ENCODE measurements at places on chromosomes 4 and X.

- DNase-seq: no peak
Measured at GRCh38 chrX:14496674-14497073, 32.7 kb upstream of the GLRA2 start.

DNA sequence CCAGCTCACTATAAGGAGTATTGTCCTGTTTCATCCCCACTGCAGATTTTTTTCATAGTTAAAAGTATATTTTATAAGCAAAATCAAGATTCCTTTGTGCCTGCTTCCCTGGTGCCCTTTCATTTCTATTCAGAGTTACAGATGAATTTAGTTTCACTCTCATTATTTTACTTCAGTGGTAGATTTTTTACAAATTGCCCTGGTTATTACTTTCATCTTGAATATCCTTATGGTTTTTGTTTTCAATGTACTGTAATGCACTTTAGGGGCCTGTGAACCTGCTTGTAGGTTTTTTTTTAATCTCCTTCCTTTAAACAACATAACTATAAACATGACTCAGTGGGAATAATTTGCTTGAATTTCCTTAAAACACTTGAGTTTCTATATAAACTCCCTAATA, 126.8 kb downstream of the GPR143 start:
- no peak for DNase-seq

DNA sequence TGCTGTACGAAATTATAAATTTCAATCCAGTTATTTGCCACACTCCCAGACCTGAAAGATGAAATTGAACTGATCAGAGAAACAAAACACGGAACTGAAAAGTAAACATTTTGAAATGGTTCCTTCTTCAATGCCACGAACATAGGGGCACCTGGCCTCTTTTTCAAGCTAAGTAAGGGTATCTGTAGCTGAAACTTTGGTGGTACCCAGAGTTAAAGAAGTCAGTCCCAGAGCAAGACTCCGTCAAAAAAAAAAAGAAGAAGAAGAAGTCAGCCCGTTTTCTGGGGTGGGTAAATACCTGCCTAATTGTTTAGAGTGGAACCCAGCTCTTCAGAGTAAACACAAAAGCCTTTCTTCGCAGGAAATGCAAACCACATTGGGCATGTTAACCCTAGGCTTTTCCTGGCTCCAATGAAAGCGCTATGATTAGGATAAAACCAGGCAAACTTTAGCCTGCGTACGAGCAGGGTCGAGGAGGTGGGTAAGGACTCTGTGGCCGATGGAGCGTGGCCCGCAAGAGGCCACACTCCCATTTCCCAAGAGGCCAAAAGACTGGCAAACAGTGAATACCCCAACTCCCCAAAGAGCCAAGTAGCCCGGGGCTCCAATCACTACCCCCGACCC, 1.3 kb downstream of the ANTXR2 start:
- no peak for DNase-seq

- DNase-seq: peak; percentile 11
Measured at GRCh38 chrX:82748906-82749505, 759.1 kb upstream of the POU3F4 start.

DNA sequence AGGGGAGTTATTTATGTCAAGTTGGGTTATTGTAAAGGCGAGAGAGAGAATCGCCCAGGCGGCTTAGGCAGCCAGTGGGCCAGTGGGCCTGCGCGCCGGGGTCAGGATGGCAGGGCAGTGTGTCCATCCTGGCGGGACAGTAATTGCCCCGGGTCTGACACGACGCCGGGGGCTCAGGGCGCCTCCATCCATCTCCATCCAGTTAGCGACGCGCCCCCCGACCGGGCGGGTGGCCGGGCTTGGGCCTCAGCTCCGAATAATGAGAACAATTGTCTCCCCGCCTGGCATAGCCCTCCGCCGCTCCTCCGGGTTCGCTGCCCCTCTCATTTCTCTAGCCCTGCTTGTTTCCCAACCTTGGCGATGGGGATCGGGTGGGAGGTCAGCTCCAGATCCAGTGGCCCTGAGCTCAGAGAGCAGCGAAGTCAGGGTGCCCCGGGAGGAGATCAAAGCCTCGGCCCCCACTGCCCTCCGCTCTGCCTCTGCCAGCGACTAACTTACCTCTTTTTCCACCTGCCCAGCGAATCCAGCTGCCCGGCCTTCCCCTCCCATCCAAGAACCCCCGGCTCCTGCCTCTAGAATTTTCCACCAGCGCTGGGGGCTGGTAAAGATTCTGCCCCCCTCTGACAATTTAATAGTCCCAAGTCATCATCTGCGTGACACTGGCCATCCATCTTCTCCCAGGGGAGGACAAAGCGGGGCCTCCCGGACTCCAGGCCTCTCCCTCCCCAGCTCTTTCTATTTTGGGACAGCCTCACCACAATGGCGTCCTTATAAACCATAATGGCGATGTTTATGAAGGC, 56.9 kb upstream of the TMEM33 start:
- no peak for DNase-seq

- DNase-seq: no peak
Measured at GRCh38 chr4:74402692-74403456, 37.9 kb downstream of the EREG start.

DNA sequence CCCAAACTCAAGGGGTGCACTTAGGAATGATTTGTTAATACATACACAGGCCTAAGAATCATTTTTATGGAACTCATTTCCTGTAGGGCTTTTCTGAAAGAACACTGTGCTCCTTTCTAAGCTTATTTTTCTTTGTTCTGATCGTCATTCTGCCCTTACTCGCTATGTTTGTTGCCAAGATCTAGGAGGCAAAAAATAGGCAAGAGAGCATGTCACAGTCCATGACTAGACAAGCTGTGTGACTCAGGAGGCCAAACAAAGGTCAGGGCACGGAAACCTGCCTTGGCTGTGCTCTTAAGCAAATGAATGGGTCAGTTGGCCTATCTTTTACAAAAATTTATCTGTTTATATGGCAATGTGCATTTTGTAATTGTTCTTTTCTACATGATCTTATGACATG, 42.5 kb upstream of the C1GALT1C1 start:
- peak; percentile 79 for DNase-seq

DNA sequence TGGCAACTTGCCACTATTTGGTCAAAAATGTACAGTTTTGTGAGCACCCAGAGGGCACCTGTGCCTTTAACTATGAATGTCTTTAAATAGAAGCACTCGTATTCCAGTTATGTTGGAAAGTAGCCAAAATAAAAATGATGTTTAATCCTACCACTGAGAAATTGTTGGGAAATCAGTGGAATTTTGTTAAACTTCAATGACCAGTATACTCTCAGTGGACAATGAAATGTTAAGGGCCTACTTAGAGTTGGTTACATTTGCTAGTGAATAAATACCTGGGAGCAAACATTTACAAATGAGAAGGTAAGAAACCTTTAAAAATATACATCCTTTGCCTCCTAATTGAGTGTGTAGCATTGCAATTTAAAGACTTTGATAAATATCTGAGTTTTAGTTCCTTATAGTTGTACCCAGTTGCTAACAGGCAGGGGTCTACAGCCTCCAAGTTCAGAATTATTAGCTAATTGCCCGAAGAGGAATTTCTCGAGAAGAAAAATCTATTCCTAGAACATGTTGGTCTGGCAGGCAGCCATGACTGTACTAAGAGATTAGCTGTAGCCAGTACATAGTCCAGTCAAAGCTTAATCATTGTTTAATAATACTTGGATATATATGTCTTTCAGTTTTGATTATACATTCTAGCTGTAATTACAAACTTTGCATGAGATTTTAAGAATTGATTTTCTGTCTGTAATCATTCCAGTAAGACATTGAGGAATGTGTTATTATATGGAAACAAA, 93.2 kb downstream of the IL1RAPL2 start:
- DNase-seq: no peak

DNA sequence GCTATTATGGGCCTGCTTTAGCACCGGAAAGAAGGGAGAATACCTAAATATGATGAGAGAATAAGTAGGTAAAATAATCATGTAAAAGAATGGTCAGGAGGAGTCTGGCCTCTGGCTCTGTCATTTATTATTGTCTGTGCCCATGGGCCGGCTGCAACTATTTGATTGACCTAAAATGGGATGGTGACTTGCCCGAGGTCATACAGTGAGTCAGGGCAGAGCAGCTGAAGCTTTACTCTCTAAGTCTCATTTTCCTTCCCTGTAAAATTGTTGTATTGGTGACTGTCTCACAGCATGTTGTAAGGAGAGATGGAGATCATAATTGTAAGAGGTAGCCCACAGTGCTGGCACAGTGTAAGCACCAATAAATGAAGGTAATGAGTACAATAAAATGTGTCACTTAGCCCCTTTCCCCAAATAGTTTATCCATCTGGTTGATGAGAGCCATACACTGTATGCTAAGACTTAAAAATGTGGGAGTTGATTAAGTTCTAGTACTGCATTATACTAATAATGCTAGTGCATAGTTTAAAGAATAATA, 39.6 kb downstream of the RUFY3 start:
- DNase-seq: peak; percentile 9

- peak; percentile 26 for DNase-seq
Measured at GRCh38 chr4:118400356-118400755, 47.6 kb upstream of the PRSS12 start.

GRCh38 chr4:153335665-153336064, 8.8 kb upstream of the MND1 start:
- DNase-seq: no peak

GRCh38 chr4:21900211-21900610, 48.4 kb downstream of the KCNIP4 start:
- no peak for DNase-seq

DNA sequence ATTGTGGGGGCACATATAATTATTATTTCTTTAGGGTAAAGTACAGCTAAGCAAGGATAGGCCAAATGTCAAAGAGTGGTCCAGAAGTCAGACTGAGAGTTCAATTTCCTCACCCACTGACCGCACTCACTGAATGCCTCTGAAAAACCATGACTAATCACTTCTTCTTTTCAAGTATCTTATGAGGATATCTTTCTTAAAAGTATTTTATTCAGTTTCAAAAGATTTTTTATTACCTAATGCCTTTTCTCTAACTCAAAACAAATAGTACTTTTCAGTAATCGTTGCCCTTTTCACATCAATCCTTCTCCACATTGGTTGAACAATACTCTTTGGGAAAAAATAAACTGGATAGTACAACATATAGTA, 61.7 kb upstream of the CAMK2D start:
- DNase-seq: no peak

GRCh38 chrX:74535408-74536151, 78.8 kb downstream of the RLIM start:
- peak; percentile 63 for DNase-seq

DNA sequence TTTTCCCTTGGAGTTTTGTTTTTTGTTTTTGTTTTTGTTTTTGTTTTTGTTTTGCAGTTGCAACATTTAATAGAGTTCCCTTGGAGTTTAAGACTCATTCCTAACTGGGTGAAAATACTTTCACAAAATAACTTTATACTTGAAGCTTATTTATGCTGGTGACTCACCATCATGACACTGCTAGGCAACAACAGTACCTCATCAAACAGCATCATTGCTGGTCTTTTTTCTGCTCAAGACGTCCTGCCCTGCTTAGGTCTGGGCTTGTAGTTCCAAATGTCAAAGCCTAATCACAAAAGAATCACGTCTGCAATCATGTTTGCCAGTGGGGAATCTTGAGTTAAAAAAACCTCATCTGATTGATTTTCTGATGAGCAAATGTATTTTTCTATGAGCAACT, 105.7 kb upstream of the PRPS2 start:
- peak; percentile 3 for DNase-seq

- DNase-seq: peak; percentile 43
Measured at GRCh38 chr4:2537011-2537830, 774 bp downstream of the FAM193A start.

GRCh38 chr4:149932188-149932587, 116.5 kb upstream of the IQCM start:
- no peak for DNase-seq

DNA sequence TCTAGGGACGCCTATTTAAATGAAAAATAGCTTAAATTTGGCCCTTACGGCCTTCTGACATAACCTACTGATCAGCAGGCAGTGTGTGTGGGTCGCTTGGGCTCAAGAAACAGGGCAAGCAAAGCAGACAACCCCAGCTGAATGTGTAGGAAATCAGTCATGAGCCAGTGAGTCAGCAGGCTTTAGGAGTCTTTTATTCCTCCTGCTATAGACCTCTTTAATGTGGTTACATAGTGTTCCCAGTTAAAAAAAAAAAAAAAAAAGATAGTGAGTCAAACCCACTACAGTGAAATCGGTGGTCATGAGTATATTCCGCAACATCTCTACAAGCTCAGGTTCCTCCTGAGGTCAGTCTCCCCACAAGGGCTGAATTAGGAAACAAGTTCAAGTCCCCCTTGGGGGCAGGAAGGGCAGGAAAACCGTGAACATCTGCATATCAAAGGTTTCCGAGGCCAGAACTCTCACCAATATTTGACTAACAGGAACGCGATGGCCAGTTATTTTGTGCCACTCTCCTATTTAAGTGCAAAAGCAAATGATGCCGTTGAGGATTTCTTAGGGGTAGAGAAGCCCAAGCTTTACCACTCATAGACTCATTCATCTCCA, 32.7 kb downstream of the ACSL1 start:
- DNase-seq: peak; percentile 86

GRCh38 chr4:10002278-10002677, 19.0 kb downstream of the SLC2A9 start:
- no peak for DNase-seq

DNA sequence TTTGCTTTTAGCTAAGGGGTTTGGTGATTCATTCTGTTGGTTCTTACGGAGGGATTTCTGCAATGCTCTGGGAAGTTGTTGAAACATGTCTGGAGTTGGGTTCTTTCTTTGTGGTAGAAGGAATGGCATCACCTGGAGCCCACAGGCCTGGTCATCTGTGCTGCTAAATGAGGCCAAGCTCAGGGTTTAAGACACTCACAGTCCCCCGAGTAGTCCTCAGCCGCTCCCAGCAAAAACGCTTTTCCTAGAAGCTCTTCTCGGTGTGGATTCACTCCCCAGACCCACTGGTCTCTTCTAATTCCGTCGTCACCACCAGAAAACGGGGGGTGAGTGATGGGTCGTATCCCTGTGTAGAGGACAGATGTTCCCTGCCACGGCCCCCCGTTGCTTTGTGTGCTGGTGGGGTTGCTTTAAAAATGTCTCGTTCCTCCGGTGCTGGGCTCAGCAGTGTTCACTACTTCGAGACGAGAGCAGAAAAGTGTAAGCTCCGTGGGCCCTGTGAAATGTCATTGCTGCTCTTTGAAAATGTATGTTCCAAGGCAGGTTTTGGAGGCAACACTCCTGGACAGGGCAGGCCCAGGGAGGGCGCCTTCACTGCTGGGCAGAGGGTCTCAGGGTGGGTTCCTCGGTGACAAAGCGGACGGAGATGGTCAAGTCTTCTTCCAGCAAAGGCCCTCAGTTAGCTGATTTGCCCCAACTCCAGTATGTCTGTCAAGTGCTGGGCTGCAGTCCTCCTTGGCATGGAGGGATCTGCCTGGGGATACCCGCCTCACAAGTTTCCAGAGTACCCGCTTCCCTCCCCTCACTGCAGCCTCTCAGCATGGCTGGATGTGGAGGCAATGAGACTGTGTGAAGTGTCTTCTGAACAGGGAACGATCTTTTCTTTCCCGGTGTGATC, 37.3 kb downstream of the PSAPL1 start:
- no peak for DNase-seq

- no peak for DNase-seq
Measured at GRCh38 chrX:9882669-9883446, 84.3 kb upstream of the CLDN34 start.

- no peak for DNase-seq
Measured at GRCh38 chr4:28296239-28296638, 1435.6 kb downstream of the STIM2 start.

Measured in fibroblast of skin of back (primary cell).